ENCODE measurements at places on chromosomes 4 and X.

DNA sequence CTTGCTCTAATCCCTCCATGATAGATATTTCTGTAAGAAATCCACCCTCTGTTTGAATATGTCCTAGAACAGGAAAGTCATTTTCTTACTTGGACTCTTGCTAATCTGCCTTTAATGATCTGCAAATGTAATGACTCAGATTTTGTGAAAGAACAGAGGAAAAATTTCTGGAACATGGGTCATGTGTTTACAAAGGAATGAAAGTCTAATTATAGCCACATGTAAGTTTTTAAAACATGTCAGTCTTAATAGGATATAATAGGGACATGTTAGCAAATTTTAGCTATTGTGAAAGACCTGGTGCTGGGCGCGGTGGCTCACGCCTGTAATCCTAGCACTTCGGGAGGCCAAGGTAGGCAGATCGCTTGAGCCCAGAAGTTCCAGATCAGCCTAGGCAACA is 47.6 kb downstream of the GRK4 start:
- no peak for DNase-seq

GRCh38 chrX:15310117-15310516 is 5.3 kb downstream of the ASB11 start:
- no peak for DNase-seq

DNA sequence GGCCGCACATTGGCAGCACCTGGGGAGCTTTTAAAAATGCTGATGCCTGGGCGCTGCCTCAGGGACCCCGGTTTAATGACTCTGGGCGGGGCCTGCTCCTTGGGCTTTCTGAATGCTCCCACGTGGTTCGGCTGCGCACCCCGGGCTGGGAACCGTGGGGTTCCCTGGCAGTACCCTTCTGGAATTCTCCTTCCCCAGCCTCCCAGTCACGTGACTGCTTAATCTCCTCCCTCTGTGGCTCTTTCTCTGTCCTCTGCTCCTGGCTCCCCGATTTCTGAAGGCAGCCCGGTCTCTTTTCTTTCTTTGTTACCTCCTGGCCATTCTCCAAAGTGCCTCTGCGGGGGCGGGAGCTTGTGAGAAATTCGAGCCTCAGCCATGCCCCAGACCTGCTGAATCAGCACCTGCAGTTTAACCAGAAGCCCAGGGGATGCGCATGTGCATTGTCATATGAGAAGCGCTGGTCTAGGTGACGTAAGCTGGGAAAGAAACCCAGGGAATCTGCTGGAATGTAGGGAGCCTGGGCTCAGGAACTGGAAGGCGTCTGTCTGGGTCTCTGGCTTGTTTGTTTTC is 16.6 kb downstream of the CLCN4 start:
- no peak for DNase-seq

DNA sequence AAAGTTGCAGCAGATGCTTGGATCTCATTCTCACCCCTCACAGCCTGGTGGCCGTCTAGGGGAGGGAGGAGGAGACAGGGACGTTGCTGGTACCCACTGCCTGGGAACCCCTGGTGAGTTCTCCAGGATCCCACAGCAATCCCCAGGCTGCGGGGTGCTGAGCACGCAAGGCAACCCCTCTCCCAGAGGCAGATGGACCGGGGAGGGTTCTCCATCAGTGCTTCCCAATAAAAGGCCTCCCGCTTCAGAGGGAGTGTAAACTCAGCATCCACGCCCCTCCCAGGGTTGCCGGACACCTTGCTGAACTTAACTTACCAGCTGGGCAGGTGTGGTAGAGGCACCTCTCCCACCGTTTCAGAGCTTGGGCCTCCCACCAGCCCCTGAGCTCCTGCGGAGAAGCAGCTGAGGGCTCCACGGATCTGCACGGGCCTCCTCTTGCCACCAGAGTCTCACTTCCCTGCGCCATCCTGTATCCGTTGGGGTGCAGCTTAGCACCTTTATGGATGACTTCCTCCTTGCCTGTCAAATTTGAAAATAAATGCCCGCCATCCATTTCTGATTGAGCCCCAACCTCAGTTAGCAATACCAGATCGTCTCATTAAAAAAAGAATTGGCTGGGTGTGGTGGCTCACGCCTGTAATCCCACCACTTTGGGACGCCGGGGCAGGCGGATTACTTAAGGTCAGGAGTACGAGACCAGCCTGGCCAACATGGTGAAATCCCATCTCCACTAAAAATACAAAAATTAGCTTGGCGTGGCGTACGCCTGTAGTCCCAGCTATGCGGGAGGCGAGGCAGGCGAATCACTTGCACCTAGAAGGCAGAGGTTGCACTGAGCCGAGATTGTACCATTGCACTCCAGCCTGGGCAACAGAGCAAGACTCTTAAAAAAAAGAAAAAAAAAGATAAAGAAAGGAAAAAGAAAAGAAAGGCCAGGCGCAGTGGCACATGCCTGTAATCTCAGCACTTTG is 14.8 kb upstream of the TBC1D14 start:
- no peak for DNase-seq

DNA sequence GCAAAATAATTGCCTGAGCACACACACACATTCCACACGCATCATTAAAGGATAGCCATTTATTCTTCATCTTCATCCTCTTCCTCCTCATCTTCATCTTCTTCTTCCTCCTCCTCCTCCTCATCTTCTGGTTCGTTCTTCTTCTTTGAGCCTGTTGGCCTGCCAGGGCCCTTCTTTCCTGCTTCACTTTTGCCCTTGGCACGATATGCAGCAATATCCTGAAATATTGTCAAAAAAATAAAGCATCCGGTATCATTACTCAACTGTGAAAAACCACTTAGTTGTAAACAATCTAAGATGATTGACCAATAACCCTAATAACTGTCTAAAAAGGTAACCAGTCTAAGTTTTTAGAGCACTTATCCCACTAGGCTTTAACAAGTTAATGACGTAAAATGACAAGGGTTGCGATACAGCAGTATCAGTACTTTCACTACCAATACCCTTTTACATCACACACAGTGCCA is 2.1 kb downstream of the HMGB2 start:
- DNase-seq, result no peak

- no peak for DNase-seq
Observed at GRCh38 chr4:31199644-31200043, 479.5 kb downstream of the PCDH7 start.

GRCh38 chrX:47568656-47569295 is 7.8 kb downstream of the ARAF start:
- DNase-seq, result no peak

GRCh38 chr4:81526706-81527105 is 55.0 kb upstream of the RASGEF1B start:
- no peak for DNase-seq

GRCh38 chr4:112288455-112288854 is 2.8 kb upstream of the TIFA start:
- DNase-seq, result no peak

DNA sequence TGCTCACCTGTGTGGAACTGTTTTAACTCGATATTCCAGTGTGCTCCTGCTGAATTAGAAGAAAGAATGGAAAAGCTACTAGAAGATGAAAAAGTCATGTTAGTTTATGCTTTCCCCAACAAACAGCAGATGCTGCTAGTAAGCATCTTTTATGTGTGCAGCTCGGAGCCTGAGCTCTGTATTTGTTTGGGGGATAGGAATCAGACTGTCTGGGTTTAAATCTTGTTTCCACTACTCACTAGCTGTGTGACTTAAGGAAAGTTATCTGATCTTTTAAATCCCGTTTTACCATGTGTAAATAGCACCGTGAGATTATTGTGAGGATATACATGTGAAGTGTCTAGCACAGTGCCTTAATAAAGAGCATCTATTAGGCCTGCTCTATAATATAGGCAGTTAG is 24.0 kb upstream of the SPARCL1 start:
- no peak for DNase-seq

GRCh38 chrX:69289046-69289792 is 124.0 kb upstream of the PJA1 start:
- no peak for DNase-seq

DNA sequence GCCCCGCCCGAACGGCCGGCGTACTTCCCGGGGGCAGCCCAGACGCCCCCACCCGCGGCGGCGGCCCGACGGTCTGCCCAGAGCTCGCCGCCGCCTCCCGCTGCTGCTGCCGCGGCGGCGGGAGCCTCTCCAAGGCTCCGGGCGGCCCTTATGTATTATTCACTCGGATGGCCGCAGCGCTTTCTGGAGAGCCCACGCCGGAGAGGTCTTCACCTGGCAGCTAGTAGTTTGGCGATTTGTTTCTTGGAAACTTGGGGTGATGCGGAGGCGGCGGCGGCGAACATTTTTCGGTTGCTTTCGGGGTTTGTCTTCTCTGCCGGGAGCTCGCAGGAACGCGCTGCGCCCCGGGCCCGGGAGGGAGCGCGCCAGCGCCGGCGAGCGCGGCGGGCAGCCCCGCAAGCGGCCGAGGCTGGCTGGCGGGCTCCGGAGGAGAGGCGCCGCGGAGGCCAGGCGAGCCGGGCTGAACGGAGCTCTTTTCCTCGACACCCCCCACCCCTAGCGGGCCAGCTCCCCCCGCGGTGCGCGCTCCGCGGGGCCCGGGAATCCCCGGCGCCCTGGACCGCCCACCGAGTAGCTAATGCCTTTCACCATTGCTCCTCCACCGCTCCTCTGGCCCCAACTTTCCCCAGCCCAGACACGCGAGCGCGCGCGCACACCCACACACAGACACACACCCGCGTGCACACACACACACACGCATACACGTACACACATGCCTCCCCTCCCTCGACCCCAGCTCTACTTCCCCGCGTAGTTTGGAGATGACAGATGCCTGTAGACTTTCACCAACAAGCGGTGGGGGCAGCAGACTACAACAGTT is 113.5 kb downstream of the DHX15 start:
- DNase-seq, result peak; percentile 56

GRCh38 chr4:102420563-102421398 is 75.5 kb upstream of the SLC39A8 start:
- DNase-seq, result no peak

DNA sequence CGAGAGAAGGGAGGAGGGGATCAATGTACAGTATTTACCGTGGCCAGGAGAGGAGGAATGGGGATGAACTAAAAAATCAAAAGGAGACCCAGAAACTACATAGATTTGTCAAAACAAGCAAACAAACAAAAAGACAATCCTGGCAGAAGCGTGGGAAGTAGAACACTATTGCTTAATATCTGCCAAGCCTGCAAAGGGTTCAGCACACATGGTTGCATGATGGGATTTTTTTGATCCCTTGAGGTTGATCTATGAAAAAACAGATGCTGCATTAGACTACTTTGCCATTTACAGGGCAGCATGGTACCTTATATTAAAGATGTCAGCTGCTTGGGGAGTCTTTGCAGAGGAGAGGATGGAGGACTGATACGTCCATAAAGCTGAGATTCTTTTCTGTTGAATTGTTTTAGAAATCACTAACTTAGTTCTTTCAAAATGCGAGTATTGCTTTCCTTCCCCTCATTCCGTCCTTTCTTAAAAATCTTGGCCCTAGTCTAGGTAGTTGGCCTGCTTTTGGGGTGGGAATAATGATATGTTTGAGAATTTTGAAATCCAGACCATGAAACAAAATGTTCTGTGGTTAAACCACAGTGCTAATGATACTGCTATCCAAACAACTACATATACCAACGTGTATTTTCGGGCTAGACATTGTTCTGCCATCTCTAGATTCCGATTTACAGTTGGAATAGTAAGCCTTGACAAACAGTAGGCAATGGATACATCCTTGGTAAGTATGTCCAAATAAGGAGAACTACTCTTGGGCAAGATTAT is 39.6 kb upstream of the TMEM150C start:
- no peak for DNase-seq

DNA sequence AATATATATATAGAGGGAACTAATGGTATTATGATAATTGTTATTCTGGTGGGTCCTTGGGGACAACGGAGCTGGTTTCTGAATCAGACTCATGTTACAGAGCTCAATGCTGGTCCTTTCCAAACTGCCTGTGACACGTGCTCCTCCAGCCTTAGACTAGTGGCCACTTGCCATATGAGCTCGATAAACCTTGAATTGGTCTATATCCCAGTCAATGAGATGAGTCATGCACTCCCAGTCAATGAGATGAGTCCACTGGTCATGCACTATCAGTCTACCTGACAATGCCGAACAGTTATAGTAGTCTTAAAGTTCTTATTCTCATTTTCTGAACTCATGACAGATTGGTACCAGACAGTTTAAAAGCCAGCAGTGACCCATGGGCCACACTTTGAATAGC is 325.2 kb downstream of the LDB2 start:
- DNase-seq, result no peak

DNA sequence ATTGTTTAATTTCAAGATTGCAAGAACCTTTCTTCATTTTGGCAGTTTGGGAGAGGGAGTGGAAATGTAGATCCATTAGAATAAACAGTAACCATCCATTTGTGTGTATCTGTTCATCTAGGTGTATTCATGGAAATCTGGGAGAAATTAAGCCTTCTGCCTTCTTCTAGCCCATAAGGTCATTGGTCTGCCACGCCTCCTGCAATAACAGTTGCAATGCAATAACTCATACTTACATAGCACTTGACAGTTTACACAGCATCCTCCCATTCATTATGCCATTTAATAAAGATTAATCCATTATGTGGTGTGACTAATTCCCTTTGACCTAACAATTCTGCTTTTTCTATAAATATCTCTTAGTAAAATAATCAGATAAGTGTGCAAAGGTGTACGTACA is 42.6 kb downstream of the SHROOM4 start:
- DNase-seq, result no peak

DNA sequence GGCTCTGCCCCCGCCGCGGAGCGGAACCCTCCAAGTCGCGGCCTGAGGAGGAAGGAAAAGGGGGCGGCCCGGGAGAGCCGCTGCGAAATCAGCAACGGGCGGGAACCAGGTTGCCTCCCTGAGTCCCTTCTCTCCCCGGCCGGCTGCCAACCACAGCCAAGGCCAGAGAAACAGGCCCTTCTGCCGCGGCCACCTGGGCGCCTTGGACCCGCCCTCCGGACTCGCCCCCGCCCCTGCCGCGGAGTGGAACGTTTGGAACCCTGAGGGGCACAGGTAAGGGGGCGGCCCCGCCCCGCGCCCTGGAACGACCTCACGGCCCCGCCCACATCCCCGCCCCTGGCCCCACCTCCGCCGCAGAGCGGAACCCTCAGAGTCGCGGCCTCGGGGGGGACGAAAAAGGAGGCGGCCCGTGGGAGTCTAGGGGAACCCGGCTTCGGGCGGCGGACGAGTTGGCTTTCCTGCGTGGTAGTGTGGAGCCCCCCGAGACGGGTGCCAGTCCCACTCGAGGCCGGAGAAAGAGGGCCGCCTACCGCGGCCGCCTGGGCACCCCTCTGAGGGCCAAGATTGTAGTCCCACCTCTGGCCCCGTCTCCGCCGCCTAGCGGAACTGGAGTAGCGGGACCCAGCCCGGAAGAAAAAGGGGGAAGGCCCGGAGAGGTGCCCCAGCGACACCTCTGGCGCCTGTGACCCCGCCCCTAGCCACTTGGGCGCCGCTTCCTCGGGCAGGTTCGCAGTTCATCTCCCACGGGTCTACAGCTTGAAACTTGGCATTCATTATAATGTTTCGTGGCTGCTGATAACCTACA is 669 bp upstream of the PHKA2 start:
- peak; percentile 71 for DNase-seq

DNA sequence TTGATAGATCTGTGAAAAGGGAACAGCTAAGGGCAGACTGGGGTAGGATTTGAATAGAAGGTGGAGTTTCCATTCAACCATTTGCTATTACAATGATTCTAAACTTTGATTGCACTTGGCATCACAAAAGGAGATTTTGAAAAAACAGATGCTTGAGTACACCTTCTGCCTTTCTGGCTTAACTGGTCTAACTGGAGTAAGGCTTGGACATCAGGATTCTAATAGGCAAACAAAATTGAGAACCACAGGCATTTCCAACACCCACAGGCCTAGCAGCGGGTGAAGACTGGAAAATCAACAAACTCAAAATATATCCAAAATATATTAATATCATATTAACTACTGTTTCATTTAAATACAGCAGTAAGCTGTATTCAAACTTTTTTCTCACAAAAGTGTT is 1.9 kb upstream of the VEGFC start:
- no peak for DNase-seq

- DNase-seq, result no peak
Observed at GRCh38 chrX:43474321-43474720, 181.8 kb upstream of the MAOA start.

Measured in dorsolateral prefrontal cortex (tissue), 122 donors.